ENCODE measurements at places on chromosomes 11 and 22.

- DNase-seq: no peak
Measured at GRCh38 chr11:14055936-14056335, 93.4 kb downstream of the SPON1 start.

- DNase-seq: no peak
Measured at GRCh38 chr11:8832571-8833260, 78.3 kb upstream of the AKIP1 start.

DNA sequence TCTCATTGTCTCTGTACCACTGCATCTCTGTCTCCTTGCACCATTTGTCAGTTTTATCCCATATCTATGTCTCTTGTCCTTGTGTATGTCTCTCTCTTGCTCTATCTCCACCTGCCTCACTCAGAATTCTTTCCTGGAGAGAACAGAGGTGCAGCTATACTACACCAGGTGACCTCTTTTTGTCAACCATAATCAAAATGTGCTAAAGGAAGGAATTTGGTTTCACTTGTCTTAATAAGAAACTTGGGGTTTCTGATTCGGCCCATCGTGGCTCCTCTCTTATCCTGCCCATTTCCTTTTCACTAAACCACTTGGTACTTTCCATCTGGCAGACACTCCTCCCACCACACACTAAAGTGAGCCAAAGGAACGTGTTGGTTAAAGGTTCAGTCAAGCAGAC is 2.0 kb upstream of the C11orf42 start:
- DNase-seq: no peak

DNA sequence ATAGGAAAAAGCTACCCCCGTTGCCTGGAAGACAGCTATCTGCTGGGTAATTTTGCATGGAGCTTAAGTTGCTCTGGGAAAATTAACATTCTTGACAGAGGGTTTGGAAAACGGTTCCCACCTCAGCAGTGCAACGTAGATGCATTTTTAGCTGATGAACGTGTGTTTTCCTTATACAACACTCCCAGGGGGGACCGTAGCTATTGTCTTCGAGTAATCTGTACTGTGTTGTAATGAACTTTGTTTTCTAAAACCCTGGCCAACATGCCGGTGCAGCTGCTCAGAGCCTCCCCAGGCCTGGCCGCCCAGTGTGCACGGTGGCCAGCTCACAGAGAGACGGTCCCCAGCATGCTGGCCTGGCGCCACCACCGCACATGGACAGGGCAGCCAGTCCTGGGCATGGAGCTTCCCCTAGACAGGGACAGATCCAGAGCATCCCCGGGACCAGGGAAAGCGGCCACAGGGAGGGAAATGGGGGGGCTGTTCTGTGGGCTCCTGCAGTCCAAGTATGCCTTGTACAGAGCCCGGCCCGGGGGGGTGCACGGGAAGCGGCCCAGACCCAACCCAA is 2.2 kb downstream of the TNNT3 start:
- no peak for DNase-seq

- DNase-seq: no peak
Measured at GRCh38 chr11:86558207-86558606, 114.2 kb downstream of the ME3 start.
